ENCODE measurements at places on chromosomes 6 and 20.

GRCh38 chr6:47414423-47415167, 63.0 kb upstream of the CD2AP start:
- no peak for DNase-seq

DNA sequence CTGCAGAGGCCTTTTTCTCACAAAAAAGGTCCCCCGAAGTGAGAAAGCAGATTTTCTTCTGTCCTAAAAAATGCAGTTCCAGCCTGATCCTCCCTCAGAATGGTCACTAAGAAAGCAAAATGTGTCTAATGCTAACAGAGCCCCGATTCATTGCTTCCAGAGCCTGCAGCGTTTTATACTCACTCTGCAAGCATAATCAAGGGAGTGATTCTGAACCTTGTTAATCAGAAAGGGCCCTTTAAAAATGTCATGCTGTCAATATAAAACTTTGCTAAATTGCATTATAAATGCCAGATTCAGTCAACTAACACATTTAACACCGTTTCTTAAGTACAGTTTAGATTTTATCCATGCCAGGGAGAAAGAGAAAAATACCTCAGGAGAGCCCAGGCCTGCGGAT, 202.8 kb downstream of the CD83 start:
- no peak for DNase-seq

- no peak for DNase-seq
Observed at GRCh38 chr20:63177785-63178445, 38.0 kb downstream of the YTHDF1 start.

DNA sequence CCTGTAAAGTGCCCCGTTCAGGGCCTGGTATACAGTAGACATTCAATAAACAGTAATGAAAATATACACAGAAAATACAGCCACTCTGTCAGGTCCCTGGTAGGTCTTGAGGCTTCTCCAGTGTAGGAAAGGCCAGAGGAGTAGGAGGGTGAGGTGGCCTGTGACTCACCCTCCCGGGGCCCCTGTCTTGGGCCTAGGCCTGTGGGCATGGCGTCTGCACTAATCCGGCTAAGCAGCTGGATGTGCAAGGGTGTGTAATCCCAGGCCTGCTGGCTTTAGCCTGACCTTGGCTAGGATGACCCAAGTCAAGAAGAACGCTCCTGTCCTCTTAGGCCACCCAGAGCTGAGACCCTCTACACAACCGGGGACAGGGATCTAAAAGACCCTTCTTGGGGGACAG, 84.9 kb downstream of the KCNB1 start:
- no peak for DNase-seq

- no peak for DNase-seq
Observed at GRCh38 chr6:30207619-30208295, 5.4 kb downstream of the TRIM26 start.

- no peak for DNase-seq
Observed at GRCh38 chr6:156694679-156695078, 82.5 kb upstream of the ARID1B start.

DNA sequence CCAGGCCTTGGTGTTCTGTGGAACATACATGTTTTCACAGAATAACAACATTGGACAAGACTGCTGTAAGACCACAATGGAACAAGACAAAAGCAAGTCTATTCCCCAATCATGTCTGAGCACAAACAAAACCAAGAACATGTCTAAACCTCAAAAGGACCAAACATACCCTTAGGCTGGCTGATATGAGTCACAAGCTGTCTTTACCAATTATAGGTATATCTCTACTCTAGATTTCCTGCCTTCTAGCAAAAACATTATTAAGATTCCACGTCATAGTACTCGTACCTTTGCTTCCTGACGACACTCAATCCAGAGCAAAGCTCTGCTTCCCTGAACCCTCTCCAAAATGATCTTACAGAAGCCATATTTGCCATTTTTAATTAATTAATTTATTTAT, 15.4 kb upstream of the L3MBTL1 start:
- no peak for DNase-seq

DNA sequence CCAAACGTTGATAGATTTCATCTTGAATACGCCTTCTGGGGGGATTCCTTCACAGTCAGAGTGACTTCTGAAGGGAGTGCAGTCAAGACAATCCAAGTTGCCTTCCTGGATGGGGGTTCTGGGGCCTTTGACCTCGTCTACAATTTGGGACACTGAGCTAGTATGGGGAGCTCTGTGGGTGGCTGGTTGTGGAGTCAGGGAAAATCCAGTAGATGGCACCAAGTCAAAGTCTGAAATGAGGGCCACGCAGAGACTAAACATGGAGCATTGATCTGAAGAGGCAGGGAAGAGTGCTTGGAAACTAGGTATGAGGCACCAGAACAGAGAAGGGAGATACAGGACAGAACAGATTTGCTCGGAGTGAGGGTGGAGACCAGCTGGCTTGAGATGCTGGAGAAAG, 43.6 kb upstream of the CCN6 start:
- no peak for DNase-seq

DNA sequence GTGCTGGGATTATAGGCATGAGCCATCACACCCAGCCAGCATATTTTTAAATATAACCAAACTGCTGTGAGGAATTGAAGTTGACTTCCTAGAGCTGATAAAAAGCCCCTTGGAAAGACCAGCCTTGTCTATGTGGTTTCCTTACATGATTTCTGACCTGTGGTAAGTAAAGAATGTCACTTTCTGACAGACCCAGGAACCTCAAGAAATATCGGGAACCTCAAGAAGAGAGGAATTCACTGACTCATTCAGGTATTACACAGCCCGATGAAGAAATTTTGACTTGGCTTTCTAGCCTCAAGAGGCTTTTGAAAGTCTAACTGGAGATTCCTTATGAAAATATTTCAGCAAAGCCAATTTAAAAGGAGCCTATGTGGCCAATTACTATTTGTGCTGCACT, 71.8 kb downstream of the FOXF2 start:
- DNase-seq, result no peak

DNA sequence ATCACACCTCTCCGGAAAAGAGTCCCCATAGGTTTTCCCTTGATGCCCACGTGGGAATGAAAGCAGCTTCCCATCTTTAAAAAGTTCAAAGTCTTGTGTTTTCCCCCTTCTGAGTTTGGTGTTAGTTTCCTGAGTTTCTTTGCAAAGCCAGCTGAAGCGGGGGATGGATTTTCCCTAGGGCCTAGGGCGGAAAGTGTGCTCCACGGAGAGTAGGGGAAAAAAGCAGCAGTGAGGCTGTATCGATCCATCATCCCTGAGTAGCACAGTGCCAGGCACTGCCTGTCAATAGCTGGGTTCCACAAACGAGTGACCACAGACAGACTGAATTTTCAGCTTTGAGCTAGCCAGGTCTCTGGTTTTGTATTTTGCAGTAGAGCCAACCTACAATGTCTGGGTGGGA, 1.3 kb downstream of the DAAM2 start:
- DNase-seq, result no peak

GRCh38 chr6:124310139-124310538, 506.5 kb downstream of the NKAIN2 start:
- no peak for DNase-seq

- DNase-seq, result no peak
Observed at GRCh38 chr6:129647044-129647443, 62.9 kb downstream of the ARHGAP18 start.

DNA sequence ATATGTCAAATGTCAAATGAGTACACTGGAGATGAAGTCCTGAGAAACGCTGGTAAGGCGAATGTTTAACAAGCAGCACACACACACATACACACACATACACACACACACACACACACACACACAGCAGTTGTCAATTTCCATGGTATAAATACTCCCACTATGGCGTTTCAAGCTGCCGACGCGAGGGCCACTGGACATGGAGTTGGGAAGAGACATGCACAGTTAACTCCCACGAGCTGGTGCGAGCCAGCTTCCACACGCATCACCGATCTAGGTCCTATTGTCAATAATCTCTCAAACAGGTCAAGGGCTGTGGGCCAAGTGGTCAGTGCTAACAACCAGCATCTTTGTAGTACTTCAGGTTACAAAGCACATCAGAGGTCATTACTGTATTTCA, 58.9 kb downstream of the TRERF1 start:
- no peak for DNase-seq

DNA sequence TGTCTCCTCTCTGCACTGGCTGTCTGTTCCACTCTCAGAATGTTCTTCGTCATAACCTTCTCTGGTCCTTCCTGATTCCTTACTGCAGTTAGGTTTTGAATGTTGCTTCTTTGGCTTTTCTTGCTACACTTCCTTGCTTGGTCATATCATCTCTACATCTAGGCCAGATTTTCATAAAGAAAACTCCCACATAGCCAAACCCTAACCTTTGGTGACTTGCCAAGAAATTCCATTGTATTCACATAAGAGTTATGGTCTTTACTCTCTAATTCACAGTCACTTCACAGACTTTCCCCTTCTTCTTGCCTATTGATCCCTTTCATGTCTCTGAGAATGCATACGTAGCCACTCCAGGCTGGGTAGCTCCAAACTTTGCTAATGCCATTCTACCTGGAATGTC, 41.9 kb upstream of the SIM1 start:
- DNase-seq, result no peak

DNA sequence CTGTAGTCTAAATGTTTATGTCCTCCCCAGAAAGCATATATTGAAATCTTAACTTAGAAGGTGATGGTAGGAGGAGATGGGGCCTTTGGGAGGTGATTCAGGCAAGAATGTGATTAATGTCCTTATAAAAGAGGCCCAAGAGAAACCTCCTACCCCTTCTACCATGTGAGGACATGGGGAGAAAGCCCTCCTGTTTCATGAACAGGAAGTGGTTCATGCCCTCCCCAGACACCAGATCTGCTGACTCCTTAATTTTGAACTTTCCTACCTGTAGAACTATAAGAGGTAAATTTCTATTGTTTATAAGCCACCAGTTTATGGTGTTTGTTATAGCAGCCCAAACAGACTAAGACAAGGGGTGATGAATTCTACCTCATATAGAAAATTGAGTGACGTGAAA, 8.7 kb upstream of the ECT2L start:
- no peak for DNase-seq

GRCh38 chr6:18692929-18693685, 306.0 kb downstream of the RNF144B start:
- DNase-seq, result no peak

- DNase-seq, result no peak
Observed at GRCh38 chr6:44733868-44734267, 346.4 kb downstream of the CDC5L start.

GRCh38 chr6:27303613-27304272, 8.3 kb downstream of the POM121L2 start:
- no peak for DNase-seq

DNA sequence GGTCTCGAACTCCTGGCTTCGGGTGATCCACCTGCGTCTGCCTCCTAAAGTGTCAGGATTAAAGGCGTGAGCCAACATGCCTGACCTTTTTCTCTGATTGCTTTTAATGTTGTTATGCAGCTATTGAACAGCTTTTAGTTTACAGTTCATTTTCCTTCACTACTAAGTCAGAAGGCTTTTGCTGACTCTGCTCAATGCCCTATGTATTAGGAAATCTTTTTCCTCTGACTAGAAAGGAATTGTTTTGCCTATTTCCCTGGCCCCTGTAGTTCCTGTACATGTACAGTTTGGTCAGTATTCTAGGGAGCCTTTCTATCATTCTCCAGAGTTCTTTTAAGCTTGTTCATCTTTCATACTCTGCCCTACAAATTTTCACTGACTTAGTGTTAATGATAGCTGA, 280.2 kb downstream of the CDKAL1 start:
- DNase-seq, result no peak

DNA sequence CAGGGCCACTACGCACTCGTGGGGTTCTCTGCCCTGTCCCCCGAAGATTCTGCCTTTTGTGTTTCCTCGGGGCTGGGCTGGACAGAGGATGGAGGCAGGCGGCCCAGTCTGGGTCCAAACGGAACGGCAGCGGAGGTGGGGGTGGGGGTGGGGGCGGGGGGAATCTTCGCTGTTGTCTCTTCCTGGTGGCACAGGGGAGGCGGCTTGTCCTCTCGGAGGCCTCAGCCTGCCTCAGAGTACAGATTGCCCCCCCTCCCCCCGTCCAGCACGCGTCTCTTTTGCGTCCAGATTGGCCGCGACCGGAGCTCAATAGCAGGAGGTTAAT, 1.4 kb upstream of the INSM1 start:
- no peak for DNase-seq

DNA sequence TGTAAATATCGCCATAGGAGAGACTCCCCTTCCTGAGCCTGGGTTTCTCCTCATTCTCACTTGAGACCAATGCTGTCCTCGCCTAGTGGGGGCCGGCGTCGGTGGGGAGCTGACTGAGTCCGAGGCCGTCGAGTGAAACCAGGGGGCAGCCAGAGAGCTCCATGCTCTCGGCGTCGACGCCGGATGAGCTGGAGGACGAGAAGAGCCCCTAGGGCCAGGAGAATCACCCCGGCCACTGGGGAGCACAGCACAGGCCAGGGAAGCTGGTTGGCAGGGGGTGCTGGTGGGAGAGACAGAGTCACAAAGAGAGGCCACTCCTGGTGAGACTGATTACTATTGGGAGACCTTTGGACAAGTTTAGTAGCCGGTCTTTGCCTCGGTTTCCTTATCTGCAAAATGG, 6.4 kb upstream of the GPSM3 start:
- no peak for DNase-seq

- no peak for DNase-seq
Observed at GRCh38 chr20:19683188-19683587, 74.9 kb upstream of the RIN2 start.

DNA sequence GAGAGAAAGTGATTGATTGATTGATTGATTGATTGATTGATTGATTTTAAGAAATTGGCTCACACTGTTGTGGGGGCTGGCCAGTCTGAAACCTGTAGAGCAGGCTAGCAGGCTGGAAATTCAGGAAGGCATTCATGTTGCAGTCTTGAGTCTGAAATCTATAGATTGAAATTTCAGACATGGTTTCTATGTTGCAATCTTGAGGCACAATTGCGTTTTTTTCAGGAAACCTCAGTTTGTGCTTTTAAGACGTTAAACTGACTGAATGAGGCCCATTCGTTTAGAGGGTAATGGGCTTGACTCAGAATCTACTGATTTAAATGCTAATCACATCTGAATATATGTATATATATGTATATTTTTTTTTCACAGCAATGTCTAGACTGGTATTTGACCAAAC, 106.3 kb downstream of the STXBP5 start:
- DNase-seq, result no peak

- no peak for DNase-seq
Observed at GRCh38 chr20:1816384-1817381, 78.5 kb upstream of the SIRPA start.

- DNase-seq, result no peak
Observed at GRCh38 chr6:80767808-80768207, 661.3 kb downstream of the BCKDHB start.

Data from stimulated activated CD4-positive, alpha-beta T cell treated with anti-CD3 and anti-CD28 coated beads, Interleukin-15, amount 100 ng/mL, for 48 hours (primary cell).